ENCODE measurements at places on chromosomes 2 and 18.

DNA sequence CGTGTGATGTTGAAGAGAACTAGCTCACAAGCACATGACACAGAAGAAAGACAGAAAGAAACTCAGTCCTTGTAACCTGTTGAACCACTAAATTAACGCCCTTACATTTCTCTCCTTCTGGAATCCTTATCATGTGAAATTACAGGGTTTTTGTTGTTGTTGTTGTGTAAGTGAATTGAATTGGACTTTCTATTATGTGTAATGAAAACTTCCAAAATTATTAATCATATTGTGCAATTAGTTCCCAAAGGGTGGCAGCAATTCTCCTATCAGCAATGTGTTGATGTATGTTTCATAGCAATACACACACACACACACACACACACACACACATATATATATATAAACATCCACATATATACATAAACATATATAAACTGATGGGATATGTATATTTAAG is 402.2 kb upstream of the TCF4 start:
- DNase-seq = no peak

- DNase-seq = no peak
Observed at GRCh38 chr2:7242189-7242867, 325.1 kb downstream of the RNF144A start.

DNA sequence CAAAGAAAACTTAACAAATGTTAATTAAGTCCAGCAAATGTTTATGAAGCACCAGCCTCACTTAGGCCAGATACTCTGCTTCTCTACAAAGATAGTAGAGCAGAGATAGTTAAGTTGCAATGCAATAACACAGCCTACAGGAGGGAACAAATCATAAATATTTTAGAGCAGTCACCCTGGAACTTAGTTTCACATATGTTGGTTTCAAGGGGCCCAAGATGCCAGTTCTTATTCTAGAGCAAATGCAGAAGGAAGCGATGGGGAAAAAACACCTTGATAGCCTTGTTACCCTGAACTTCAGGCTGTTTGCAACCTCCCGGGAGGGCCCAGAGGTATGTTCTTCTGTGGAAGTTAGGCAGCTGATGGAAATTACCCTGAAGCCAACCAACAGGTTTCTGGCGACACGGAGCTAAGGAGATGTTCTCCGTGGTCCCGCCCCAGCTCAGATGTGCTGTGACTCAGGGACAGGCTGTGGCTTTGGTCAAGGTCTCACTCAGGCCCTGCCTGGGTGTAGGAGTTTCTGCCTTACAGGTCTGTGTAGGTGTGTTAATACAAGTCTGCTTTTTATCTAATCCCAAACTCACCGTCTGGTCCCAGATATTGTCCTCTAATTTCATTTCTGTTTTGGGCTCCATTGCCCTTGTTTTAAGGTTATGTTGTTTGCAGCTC is 3.8 kb downstream of the CTIF start:
- DNase-seq = no peak

- DNase-seq = no peak
Observed at GRCh38 chr2:45962177-45962921, 310.9 kb downstream of the PRKCE start.

DNA sequence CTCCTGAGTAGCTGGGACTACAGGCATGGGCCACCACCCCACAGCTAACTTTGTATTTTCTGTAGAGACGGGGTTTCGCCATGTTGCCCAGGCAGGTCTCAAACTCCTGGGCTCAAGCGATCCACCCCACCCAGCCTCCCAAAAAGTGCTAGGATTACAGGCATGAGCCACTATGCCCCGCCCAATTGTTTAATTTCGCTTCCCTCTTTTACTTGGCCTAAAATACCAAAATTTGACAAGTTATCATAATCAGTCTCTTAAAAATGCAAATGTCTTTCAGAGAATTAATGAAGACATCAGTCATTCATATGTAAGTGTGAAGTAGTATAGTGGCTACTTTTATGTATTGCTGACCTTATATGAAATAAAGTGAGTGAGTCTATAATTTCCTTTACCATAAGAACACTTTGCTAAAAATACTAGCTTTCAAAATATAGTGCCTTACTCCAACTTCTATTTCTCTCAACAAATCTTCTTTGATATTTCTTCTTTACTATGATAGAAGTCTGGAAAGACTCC is 9.8 kb downstream of the FBXO11 start:
- no peak for DNase-seq

DNA sequence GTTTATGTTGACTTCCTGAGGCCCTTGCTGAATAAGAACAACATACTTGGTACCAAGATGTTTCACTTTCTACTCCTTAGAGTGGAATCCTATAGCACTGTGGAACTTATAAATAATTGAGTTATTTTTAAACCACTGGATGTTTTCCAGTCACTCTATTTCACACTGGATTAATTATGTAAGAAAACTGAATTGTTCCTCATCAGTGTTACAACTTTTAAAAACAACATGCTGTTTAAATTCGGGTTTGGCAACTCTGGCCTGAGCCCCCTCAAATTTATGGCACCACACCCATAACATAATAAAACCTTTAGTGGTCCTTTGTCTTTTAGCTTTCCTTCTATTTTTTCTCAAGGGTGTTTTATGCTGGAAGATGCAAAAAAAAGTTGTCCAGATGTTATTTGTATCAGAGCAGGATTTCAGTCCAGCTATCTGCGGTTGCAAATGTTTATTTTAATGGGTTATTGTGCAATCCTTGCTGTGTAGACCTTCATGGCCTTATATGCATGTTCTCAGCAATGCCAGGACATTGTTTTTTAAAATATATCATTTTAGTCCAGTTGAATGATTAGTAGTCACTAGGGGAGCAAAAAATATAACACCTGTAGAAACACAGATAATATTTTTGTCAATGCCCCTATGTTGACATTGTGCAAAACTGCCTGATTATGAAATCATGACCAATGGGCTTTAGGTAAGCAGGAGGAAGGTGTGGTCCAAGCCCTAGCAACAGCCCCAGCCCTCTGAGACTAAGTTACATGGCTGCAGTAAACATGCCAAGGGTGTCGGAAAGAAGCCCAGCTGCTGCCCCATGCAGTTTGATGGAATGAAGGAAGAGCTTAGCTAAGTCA is 638.0 kb upstream of the ZEB2 start:
- DNase-seq = no peak

- no peak for DNase-seq
Observed at GRCh38 chr2:9762164-9762563, 81.1 kb upstream of the TAF1B start.

- no peak for DNase-seq
Observed at GRCh38 chr18:48790869-48791635, 159.7 kb downstream of the SMAD7 start.

GRCh38 chr2:101972621-101973434 is 18.9 kb upstream of the IL1R2 start:
- no peak for DNase-seq

- DNase-seq = no peak
Observed at GRCh38 chr2:172596776-172597175, 40.9 kb downstream of the PDK1 start.

DNA sequence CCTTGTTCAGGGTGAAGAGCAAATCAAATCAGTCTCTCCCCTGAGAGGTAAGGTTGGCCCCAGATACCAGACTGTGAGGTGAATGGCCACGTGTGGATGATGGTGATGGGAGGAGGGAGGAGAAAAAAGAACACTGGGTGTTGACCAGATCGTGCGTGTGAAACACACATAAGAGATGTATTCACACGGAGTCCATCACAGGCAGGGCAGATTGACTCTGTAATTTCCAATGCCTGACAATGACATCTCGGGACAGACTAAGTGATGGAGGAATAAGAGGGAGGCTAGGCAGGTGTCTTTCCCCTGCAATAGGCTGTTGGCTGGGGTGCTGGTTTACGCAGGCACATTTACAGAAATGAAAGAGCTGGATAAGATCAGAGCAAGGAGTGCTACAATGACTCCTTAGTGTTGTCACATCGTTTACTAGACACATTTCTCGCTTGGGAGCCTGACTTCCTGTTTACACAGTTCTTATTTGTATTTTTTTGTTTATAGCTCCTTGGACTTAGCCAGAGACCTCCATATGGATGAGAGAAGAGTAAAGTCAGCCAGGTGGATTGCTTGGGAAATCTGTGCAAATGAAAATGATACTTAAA is 43.1 kb downstream of the CPO start:
- no peak for DNase-seq

GRCh38 chr2:7161501-7161900 is 244.3 kb downstream of the RNF144A start:
- DNase-seq = no peak

DNA sequence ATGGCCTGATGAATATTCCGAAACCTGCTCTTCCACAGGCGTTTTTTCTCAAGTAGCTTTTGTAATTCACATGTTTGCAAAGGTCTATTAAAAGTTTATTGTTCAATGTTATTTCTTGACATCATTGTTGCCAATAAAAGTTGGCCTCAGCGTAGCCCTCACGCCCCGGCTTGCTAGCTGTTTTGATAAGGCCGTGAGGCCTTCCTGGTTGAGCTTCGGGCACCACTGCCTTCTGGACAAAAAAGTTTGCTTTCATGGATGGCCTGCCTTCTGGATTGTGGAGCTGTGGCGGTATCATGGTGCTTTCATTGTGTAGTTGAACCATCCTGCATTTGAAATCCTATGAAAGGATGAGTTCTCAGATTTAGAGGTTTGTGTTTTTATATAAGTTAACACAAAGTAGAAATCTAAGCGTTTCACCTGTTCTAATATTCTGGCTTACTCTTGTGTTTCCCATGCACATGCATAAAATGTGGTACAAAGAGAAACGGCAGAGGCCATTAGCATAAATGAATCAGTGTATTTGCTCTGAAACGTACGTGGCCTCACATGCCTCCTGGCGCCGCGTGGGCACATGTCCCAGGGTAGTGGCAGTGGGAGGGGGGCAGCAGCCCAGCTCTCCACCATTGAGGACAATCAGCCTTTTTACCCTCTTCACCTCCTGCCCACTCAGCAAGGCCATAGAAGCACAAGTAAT is 134.5 kb downstream of the NCK2 start:
- DNase-seq = no peak

- DNase-seq = no peak
Observed at GRCh38 chr2:54226260-54226659, 29.8 kb downstream of the TSPYL6 start.

All from GM19239 (cell line).